Left renal cortex interstitium (tissue), 4 donors: ENCODE measurements at places on chromosomes 3 and 15. TPM values are rescaled to one million over a fixed set of nuclear protein-coding genes. Genes with fewer than 3 reads are reported as not detected.

LDHAL6B gene
- 0.33 TPM for polyA plus RNA-seq

DUOX1 gene
- 6.9 TPM for polyA plus RNA-seq

NUP210 gene
- 21.1 TPM for polyA plus RNA-seq

TOPBP1 gene
- polyA plus RNA-seq, result 43.7 TPM

TAMM41 gene
- 19.6 TPM for polyA plus RNA-seq

UCN2 gene
- 0.40 TPM for polyA plus RNA-seq

MME gene
- 436 TPM for polyA plus RNA-seq

SLC28A2 gene
- 0.42 TPM for polyA plus RNA-seq

RBMS3 gene
- polyA plus RNA-seq, result 14.1 TPM

UBAP1L gene
- polyA plus RNA-seq, result 8.9 TPM

GOLGA8N gene
- polyA plus RNA-seq, result 36.4 TPM

SCAMP5 gene
- polyA plus RNA-seq, result 26.6 TPM

EBLN2 gene
- polyA plus RNA-seq, result 7.9 TPM

AMOTL2 gene
- polyA plus RNA-seq, result 71.1 TPM

WWTR1 gene
- polyA plus RNA-seq, result 88.7 TPM

GABRR3 gene
- not detected for polyA plus RNA-seq

MELTF gene
- 2.6 TPM for polyA plus RNA-seq

GOLGA6B gene
- polyA plus RNA-seq, result not detected

FBXL2 gene
- polyA plus RNA-seq, result 33.3 TPM

WNT5A gene
- 42.1 TPM for polyA plus RNA-seq

CSPG5 gene
- polyA plus RNA-seq, result 0.97 TPM

SH2D7 gene
- polyA plus RNA-seq, result 0.64 TPM

ZNF80 gene
- not detected for polyA plus RNA-seq

DNAJA4 gene
- polyA plus RNA-seq, result 21.9 TPM

PPM1L gene
- polyA plus RNA-seq, result 7.6 TPM

XCR1 gene
- polyA plus RNA-seq, result 0.16 TPM

SOX14 gene
- polyA plus RNA-seq, result not detected

TF gene
- polyA plus RNA-seq, result 106 TPM

GREM1 gene
- 0.25 TPM for polyA plus RNA-seq

CCDC50 gene
- 74.3 TPM for polyA plus RNA-seq

LRRC34 gene
- 19.5 TPM for polyA plus RNA-seq

CHCHD4 gene
- polyA plus RNA-seq, result 16.5 TPM

DISP2 gene
- 1.1 TPM for polyA plus RNA-seq

PLCH1 gene
- polyA plus RNA-seq, result 10.4 TPM

HYKK gene
- 8.9 TPM for polyA plus RNA-seq

SLC30A4 gene
- 8.1 TPM for polyA plus RNA-seq

C3orf85 gene
- 17.9 TPM for polyA plus RNA-seq

ATP13A3 gene
- polyA plus RNA-seq, result 91.6 TPM

CYP1A2 gene
- polyA plus RNA-seq, result 0.14 TPM
